CD14-positive monocyte (primary cell): ENCODE measurements at places on chromosomes 3 and 15.

DNA sequence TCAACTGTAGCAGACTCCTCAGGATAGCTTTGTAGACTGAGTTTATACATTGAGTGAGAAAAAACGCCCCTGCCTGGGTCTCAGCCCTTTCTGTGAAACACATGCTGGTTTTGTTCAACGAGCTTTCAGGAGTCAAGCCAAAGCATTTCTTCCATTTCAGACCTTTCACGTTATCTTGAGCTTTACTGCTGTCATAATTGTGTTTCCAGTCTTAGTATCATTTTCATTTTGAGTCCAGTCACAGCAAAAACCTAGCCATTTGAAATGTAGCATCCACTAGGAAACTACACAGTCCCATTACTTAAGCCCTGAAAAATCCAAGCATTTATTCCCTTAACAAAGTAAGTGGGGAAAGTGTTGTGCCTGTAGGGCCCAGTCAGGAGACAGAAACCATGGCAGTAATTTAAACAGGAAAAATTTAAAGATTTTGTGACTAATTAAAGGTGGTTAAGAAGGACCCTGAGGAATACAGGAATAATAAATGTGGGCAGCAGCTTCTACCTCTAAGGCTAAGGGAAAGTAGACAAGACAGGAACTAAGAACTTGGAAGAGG is 110.1 kb upstream of the ABHD17C start:
- no peak for DNase-seq

- no peak for DNase-seq
Observed at GRCh38 chr15:40269604-40270003, 13.3 kb downstream of the ANKRD63 start.

- no peak for DNase-seq
Observed at GRCh38 chr3:22745321-22745720, 457.8 kb upstream of the UBE2E2 start.

GRCh38 chr3:113287111-113287802 is 75.9 kb downstream of the BOC start:
- DNase-seq, result no peak
